ENCODE measurements at places on chromosomes 7 and 10.

DNA sequence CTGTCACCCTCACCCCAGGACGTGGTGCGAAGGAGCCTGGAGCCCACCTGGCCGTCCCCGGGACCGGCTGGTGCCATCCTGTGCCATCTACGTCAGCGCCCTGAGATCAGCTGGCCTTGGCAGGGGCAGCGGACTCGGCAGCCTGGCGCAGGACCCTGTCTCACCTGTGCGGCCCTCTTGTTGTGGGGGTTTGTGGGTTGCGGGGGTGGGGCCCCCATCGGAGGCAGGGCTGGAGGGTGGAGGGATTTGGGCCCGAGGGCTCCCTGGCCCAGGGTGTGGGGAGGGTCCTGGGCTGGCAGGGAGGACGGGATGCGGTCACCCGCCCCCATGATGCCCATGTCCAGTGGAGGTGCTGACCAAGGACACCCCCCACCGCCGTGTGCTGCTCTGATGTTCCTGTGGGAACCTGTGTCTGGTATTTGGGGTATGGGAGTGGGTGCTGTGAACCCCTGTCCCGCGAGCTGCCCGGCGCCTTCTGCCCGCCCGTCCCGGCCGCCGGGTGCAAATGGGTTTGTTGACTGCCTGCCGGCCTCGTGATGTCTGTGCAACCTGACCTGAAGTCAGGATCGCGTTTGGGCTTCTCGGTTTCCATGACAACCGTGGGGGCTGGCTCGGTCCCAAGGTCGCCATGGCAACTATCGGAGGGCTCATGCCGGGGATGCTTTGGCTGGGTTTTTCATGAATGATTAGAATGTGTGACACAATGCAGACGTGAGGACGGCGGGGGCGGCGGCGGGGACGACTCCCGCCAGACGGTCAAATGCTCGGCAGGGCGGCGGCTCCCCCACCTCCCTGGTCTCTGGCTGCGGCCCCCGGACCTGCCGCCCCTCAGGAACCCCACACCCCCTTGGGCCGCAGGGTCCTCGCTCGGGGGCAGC lies 7.3 kb downstream of the MAFK start:
- DNase-seq: peak; percentile 71

GRCh38 chr7:36348256-36348655 lies 41.4 kb upstream of the ANLN start:
- DNase-seq: no peak

DNA sequence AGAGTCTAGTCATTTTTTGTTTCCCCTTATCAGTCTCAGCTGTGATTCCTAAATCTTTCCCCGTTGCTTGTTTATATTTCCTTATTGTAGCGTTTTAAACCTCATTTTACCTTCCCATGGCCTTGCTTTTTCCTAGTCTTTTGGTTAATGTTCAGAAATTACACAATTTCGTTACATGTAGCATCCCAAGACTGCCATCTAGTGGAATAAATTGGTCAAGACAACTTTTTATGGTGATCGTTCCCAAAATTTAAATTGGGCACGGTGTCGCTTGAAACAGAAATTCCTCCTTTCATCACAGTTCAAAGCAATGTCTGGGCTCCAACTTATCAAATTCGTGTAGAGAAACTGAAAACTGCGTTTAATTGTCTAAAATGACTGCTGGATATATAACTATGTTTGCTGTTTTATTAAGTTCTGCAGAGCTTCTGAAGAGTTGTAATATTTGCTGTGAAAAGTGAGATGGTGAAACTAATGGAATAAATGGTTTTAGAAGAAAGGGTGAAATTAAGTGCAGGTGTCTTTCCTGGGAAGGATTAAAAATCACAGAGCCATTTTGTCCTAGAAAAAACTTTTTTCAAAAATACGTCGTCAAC lies 370.2 kb downstream of the PHF14 start:
- DNase-seq: no peak

DNA sequence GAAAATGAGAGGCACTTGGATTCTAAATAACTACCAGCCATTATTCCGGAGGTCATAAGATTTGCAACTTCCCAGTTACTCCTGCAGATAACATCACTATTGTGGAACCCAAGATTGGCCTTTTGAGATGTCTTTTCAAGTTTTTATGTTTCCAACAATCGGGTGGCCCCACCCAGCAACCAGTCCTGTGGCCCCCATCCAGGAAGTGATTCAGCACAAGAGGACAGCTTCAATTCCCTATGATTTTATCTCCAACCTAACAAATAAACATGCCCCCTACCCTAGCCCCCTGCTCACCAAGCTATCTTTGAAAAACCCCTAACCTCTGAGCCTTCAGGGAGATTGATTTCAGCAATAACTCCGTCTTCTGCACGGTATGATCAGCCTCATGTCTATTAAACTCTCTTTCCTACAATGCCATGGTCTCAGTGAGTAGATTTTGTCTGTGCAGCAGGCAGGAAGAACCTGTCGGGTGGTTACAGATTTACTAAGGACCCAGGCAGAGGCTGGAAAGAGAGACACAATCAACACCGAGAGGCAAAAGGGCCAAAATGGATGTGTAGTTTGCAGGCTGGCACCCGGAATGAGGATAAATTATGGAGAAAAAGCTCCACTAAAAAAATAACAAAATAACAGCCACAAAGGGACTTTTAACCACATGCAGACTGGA lies 83.9 kb upstream of the UNC5B start:
- DNase-seq: no peak

DNA sequence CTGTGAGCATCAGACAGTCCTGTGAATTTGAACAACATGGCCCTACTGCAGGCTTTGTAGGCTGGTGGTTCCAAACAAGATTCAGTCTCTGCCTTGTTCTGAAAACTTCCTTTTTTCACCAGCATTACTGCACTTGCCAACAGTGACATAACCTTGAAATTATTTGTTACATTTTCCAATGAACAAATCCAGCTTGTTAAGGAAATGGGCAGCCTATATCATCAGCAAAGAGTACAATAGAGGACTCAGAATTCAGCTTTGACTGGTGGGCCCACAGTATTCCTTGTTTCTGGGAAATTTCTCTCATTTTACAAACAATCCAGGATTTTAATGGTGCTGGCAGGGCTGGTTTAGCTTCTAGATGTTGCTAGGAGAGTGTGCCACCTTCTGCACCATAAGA lies 703.7 kb upstream of the FZD8 start:
- no peak for DNase-seq

- DNase-seq: no peak
Measured at GRCh38 chr7:152760854-152761748, 1.5 kb downstream of the ACTR3B start.

DNA sequence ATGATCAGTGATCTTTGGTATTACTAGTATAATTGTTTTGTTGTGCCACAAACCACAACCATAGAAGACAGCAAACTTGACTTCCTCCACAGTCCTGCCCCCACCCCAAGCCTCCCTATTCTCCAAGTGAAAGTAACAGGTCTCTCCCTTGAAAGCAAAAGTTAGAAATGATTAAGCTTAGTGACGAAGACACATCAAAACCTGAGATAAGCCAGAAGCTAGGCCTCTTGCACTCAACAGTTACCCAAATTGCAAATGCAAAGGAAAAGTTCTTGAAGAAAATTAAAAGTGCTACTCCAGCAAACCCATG lies 7.5 kb downstream of the SAR1A start:
- no peak for DNase-seq

DNA sequence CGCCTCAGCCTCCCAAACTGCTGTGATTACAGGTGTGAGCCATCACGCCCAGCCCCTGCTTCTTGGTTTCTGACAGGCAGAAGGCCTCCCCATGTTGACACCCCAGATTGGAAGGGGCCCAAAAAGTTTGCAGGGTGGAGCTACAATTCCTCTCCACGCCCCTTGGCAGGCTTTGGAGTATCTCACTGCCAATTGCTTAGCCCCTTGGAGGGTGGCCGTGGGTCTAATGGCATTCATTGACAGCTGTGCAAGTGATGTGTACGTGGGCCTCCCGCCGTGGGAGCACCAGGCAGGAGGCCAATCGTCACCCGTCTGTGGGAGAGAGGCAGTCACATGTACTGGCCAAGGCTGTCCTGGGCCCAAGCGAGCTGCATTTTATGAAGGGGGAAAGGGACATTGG lies 73.7 kb upstream of the PPIF start:
- DNase-seq: no peak

DNA sequence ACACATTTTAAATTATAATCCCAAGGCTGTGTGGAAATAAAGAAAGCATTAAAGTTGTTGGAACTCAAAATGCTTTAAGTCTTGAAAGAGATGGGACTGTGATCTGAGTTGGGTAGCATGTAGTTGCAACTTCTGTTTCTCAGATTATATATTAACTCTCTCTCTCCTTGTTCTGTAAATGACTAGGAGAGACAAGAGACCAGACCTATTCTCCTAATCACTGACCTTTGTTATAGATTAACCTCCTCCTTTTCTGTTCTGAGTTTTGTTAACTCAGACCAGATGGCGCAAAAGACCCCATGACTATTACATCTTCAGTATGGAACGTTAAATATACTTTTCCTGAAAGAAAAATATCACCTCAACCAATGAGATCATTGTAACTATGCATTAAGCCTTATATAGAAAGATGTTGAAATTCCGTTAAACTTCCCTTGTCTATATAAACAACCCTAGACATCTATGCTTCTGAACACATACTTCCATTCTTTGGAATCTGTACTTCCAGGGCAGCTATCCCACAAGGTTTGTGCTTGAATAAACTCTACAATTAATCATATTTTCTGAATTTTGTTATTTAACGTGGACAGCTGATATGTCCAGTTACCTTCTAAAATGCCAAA lies 143.5 kb upstream of the TRIM24 start:
- no peak for DNase-seq

DNA sequence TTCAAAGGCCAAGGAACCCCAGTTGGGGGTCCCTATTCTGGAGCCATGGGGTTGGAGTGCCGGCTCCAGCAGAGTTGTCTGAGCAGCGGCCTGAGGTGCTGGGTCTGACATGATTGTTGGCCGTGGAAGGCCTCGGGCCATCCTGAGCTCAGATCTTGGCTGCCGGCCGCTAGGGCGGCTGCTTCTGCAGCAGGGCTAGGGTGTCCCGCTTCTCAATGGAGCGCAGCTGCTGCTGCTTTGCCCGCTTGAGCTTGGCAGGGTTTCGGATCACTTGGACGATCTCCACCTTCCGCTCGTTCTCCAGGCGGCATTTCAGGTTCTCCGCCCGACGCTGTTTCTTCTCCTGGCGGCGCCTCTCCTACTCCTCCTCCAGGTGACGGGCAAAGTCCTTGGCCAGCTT lies 171.1 kb downstream of the HIBADH start:
- no peak for DNase-seq

DNA sequence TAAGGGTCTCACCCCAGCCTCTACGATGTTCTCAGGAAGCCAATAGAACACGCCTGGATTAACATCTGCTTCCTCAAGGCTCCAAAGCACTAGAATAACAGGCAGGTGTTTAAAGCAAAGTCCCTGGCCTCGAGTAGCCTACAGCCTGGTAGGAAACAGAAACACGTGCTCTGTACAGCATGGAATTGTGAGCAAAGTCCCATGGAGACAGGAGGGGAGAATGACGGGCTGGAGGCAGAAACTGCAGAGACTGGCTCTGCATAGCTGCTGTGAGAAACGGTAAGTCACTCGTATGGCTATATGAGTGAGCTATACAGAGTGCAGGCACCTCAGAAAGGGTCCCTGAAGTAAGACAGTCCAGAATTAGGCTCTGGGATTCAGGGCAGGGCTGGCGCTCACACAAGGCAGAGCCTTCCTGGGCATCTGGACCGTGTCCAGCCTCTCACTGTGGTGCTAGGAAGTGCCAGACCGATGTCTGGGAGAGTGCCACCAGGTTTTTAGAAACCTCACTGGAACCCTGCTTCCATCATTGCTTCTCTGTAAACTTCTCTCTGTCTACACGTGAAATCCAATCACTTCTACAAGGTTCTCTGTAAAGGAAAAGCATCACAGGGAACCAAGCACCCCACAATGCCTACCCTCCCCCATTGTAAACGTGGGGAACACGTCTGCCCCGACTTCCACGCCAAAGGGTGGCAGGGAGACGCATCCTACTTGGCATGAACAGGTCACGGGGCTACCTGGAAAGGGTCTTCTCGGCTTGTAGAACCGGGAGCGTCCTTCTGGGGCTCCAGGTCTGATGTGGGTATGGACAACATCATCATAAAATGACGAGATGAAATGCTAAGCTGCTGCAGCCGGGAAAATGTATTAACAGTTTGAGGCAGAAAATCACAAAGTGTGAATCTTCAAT lies 38.8 kb upstream of the SHH start:
- DNase-seq: no peak

DNA sequence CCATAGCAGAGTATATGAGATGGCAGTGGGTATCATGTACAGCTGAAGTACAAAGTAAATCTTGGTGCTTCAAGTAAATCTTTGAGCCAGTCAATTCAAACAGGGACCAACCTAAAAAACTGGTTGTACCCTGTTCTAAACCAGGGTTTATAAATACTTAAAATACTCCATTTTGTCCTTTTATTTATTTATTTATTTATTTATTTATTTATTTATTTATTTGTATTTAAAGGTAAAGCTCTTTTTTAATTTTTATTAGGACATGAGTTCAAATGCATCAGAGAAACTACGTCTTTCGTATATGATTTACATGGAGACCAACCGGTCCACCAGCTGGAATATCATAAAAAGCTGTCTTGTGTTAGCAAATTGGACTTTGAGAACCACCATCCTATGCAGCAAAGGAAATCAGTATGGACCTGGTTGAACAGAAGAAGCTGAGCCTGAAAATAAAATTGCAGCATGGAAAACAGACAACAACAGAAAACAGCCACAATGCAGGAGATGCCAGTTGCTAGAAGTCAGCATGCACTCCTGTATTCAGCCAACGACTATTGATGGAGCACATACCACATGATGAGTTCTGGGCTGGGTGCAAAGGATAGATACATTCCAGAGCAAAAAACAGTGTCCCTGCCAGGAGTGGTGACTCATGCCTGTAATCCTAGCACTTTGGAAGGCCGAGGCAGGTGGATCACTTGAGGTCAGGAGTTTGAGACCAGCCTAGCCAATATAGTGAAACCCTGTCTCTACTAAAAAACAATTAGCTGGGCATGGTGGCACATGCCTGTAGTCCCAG lies 60.0 kb downstream of the PLXNA4 start:
- DNase-seq: no peak

GRCh38 chr7:20545016-20545415 lies 70.5 kb upstream of the ABCB5 start:
- DNase-seq: no peak

GRCh38 chr7:66804001-66804400 lies 63.5 kb downstream of the RABGEF1 start:
- no peak for DNase-seq

DNA sequence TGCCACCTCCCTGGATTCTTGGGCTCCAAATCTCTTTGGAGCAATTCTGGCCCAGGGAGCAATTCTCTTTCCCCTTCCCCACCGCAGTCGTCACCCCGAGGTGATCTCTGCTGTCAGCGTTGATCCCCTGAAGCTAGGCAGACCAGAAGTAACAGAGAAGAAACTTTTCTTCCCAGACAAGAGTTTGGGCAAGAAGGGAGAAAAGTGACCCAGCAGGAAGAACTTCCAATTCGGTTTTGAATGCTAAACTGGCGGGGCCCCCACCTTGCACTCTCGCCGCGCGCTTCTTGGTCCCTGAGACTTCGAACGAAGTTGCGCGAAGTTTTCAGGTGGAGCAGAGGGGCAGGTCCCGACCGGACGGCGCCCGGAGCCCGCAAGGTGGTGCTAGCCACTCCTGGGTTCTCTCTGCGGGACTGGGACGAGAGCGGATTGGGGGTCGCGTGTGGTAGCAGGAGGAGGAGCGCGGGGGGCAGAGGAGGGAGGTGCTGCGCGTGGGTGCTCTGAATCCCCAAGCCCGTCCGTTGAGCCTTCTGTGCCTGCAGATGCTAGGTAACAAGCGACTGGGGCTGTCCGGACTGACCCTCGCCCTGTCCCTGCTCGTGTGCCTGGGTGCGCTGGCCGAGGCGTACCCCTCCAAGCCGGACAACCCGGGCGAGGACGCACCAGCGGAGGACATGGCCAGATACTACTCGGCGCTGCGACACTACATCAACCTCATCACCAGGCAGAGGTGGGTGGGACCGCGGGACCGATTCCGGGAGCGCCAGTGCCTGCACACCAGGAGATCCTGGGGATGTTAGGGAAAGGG lies 913 bp downstream of the NPY start:
- DNase-seq: peak; percentile 34

All from glutamatergic neuron (in vitro differentiated cells).